ENCODE measurements at places on chromosomes 3 and 15.

GRCh38 chr3:149936812-149937230 lies 33.9 kb downstream of the PFN2 start:
- peak; percentile 50 for DNase-seq

- DNase-seq: no peak
Observed at GRCh38 chr15:62377736-62378480, 212.8 kb upstream of the C2CD4B start.

DNA sequence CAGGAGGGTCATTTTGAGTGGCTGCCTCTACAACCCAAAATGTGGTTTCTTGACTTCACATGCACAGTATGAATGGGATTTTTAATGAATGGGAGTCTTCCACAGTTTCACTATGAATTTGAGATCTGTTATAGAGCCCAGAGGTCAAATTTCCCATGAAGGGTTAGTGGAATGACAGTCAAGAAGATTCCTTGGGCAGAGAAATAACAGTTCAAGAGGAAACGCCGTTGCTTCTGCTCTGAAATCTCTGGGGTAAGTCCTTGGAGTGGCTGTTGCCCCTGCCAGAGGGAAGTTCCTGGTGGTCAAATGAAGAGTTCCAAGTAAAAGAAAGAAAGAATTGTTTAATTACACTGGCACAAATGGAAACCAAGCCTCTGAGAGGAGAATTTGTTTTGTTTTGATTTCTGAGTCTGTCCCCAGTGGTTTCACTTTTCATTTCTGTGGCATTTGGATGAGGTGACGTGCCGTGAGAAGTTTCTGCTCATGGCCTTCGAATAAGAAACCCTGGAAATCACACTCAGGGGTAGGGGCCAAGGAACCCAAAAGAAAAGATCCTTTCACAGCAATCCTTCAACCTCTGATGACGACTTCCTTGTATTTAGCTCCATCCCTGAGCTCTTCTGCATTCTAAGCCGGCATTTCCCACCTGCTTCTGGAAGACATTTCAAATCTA lies 77.5 kb upstream of the IL12A start:
- no peak for DNase-seq

DNA sequence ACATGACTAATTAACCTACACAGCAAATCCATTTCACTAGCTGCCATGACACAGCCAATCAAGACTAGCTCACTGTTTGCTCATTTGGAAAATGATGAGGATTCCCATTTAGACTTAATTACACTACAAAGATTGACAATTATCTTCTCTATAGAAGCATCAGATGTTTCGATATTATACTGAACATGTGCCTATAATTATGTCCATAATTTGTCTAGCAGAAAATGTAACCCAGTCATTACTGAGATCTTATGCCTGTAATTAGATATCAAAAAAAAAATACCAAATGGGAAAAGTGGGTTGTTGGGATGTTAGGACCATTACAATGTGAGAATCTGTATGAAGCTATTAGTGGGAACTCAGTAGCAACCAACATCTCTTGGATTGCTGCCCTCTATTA lies 344.2 kb upstream of the MCTP2 start:
- no peak for DNase-seq

DNA sequence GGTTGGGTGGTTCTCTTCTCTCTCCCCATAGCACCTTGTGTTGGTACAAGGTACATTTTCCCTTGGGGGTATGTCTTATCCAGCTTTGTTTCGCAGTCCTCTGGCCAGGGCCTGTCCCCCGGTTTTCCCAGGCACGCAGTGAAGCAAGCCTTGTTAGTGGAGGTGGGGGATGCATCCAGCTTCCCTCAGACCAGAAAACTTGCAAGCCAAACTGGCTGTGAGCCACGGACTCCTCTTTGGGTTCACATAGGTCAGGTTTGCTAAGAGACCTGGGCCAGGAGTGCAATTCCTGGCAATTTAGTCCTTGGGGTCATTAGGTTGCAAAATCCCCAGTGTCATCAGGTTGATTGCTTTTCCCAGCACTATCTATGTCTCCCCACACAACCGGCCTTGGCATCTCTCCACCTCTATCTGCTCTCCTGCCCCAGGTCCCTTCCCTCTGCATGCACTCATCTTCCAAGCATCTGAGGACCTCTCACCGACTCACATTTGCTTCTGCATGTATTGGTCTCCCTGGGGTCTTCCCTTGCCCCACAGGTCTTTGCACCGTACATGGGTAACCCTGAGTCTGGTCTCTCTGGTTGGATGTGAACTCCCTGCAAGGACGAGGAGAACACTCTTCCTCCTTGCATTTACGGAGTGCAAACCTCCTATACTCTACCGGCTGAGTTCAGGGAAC lies 34.2 kb downstream of the BCL2L10 start:
- DNase-seq: no peak

DNA sequence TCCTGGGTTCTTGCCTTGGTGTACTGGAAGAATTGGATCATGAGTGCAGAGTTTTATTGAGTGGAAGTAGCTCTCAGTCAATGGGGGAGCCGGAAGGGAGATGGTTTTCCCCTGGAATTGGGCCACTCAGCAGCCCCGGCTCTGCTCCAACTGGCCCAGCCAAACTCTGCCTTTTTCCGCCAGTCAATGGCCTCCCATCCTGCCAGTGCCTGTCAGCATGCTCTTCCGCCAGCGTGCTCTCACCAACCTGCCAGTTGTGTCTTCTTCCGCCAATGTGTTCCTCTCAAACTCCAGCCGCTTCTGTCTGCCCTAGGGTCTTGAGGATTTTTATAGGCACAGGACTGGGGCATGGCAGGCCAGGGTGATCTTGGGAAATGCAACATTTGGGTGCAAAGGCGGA lies 12.4 kb upstream of the AADACL2 start:
- DNase-seq: no peak

DNA sequence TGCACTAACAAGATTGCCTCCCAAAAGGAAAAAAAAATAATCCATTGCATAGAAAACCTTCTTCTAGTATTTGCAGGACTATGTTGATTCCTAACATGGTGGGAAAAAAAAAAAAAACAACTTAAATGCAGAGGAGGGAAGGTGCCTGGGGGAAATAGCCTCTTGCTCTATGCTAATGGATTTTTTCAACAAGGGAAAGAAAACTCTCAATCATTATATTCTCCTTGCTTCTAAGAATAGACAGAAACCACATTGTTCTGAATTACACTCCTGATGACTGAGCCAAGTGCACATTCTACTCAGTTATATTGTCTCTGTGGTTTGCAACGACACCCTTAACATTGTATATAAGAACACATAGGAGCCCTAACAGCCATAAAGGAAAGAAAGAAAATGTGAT lies 760.2 kb downstream of the NAALADL2 start:
- DNase-seq: no peak

DNA sequence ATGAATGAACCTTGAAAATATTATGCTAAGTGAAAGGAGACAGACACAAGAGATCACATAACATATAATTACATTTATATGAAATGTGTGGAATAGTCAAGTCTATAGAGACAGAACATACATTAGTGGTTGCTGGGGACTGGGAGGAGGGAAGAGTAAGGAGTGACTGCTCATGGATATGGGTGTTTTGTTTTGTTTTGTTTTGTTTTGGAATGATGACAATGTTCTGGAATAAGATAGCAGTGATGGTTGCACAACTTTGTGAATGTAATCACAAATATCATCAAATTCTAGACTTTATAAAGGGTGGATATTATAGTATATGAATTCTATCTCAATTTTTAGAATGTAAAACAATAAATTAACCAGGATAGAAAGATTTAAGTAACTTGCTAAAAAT lies 57.4 kb upstream of the PHLDB2 start:
- DNase-seq: no peak

DNA sequence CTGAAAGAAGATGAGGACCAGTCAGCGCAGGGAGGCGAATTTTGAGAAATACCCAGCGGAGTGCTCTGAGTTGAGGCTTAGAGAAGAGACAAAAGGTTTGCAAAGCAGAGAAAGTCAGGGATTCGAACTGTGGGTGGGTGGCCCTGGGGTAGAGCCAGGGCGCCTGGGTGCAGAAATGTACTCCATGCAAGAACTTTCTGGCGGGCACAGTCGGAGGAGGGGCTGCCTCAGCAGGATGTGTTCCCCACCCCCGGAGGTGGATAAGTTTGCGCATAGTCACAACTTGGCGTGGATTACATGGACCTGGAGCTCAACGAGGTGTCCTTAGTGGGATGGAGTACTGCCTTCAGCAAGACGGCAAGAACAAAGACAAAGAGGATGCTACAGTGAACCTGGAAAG lies 117.3 kb upstream of the ALDH1A3 start:
- DNase-seq: peak; percentile 53

GRCh38 chr3:159818997-159819500 lies 169.6 kb upstream of the IL12A start:
- DNase-seq: no peak

- DNase-seq: no peak
Observed at GRCh38 chr15:59668556-59668955, 11.2 kb upstream of the GTF2A2 start.

DNA sequence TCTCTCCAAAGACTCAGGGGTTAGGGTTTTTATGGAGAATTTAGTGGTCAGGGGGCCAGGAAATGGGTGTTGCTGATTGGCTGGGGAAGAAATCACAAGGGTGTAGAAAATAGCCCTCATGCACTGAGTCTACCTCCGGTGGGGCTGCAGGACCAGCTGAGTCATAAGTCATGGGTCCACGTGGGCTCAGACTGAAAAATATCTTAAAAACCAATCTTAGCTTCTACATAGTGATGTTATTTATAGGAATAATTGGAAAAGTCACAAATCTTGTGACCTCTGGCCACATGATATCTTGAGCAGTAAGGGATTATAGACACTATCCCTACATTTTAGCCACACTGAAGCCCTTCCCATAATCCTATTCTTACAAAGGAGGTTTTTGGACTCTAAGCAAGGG lies 224.0 kb downstream of the DPH6 start:
- DNase-seq: no peak

DNA sequence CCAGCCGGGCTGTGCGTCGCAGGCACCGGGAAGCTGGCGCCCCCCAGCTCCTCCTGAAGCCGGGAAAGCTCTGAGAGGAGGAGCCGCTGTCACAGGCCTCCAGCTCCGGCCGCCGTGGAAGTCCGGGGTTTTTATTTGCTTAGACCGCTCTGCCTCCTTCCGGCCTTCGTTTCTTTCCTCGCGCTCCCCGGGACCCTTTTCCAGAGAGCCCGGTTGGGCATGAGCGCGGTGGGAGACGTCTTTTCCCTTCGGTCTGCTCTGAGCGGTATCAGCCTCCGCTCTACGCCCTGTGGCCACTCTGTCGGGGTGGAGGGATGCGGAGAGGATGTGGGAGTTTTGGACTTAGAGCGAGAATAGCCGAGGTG lies 559 bp downstream of the SENP5 start:
- DNase-seq: no peak

- DNase-seq: no peak
Observed at GRCh38 chr3:30156586-30157498, 449.6 kb upstream of the TGFBR2 start.

GRCh38 chr15:52734329-52734728 lies 55.1 kb upstream of the ATOSA start:
- no peak for DNase-seq

- DNase-seq: no peak
Observed at GRCh38 chr15:73792415-73792814, 39.3 kb upstream of the INSYN1 start.

- DNase-seq: no peak
Observed at GRCh38 chr3:8629151-8630021, 15.2 kb downstream of the SSUH2 start.
